ENCODE measurements at places on chromosomes 12 and 14.

GRCh38 chr14:81268016-81268416 is 47.3 kb upstream of the GTF2A1 start:
- DNase-seq, result no peak

GRCh38 chr12:5094986-5095385 is 51.3 kb downstream of the KCNA5 start:
- no peak for DNase-seq

DNA sequence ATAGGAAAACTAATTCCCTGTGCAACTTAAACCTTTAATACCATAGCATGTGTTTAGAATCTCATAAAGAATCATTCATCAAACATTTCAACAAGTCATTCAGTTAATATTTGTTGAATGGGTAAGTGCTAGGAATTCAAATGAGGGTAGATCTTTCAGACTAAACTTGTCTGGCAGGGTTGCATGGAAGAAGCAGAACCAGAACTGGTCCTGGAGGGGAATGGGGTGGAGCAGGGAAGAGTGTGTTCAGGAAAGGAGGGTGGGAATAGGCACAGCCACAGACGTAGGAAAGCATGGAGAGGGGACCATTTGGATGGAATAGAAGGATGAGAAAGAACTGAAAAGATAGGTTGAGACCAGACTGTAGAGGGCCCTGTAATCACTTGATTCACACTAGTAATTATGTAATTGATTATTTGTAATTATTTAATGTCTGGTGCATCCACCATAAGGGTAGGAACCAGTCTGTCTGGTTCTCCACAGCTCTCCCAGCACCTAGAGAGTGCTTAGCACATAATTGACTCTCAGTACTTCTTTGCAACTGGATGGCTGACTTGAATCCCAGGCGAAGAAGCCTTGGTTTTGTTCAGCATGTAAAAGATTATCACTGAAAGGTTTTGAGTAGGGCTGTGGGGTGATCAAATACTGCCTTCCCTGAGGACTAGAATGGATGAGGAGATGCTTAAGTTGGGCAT is 3.0 kb upstream of the MAP3K9 start:
- no peak for DNase-seq

- no peak for DNase-seq
Observed at GRCh38 chr14:68345738-68346137, 447.1 kb downstream of the ZFP36L1 start.

All from T-helper 9 cell (primary cell).